ENCODE measurements at places on chromosomes 5 and 9.

DNA sequence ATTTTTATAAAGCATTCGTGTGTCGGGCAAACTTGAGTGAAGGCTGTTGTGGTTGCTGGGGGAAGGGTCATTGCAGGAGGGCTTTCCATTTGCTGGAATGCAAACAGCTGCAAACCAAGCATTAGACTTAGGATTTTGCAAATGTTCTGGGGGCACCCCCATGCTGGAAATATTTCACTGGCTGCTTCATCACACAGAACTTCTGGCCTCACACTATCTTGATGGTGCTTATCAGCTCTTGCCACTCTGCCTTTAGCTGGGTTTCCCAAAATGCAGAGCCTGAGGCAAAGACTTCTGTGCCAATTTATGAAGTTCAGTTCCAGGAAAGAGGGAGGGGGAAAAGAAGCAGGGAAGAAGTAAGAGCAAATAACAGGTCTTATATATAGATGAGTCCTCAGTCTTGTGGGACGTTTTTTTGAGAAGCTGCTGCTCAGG, 8.6 kb upstream of the COL15A1 start:
- DNase-seq, result no peak

DNA sequence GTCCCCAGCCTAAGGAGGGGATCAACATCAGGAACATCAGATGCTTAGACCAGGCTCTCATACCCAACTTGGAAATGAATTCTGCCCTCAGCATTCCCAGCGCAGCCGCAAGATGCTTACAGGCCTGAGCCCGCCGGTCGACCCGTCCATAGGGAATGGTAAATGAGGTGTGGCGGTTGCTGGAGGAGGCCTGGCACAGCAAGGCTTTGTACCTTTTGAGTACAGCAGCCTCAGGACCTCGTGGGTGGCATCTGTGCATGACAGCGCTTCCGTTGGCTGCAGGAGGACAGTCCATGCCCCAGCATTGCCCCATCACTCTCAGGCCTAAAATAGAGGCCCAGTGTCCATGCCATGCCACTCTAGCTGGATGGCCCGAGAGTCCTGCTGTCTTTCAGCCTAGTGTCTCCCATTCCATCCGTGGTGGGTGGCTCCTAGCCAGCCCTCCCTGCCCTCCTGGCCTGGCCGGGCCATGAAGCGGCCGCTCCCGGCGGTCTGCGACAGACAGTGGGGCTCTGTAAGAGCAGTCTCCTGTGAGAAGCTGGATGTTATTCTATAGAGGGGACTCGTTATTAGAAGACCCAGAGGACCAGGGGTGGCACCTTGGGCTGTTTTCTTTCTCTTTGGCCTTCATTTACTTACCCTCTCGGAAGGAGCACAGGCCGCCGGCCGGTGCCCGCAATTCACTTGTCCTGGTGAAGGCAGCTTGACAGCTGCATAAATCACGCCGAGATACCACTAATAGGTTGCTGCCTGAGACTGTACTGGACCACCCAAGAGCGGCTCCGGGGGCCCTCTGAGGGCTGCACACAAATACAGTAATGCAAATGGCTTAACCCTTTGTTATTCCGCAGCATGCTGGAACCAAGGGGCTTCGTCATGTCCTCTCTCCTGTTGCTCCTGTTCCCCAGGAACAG, 223.5 kb upstream of the TUT7 start:
- DNase-seq, result no peak

DNA sequence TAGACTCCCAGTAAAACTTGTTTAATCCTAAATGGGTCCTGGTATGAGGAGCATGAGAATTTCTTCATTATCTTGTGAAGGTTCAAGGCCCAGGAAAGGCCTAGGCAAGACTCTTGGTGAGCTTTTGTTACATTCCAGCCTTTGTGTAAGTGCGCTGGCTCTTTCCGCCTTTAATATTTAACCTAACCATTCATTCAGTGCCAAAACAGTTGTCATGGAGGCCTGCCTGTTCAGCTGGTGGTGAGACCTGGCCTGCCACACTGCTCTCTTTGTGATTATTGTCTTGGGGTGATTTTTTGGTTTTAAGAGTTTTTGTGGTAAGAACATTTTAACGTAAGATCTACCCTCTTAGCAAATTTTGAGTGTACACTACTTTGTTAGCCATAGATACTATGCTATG, 127.5 kb upstream of the WWC1 start:
- no peak for DNase-seq

DNA sequence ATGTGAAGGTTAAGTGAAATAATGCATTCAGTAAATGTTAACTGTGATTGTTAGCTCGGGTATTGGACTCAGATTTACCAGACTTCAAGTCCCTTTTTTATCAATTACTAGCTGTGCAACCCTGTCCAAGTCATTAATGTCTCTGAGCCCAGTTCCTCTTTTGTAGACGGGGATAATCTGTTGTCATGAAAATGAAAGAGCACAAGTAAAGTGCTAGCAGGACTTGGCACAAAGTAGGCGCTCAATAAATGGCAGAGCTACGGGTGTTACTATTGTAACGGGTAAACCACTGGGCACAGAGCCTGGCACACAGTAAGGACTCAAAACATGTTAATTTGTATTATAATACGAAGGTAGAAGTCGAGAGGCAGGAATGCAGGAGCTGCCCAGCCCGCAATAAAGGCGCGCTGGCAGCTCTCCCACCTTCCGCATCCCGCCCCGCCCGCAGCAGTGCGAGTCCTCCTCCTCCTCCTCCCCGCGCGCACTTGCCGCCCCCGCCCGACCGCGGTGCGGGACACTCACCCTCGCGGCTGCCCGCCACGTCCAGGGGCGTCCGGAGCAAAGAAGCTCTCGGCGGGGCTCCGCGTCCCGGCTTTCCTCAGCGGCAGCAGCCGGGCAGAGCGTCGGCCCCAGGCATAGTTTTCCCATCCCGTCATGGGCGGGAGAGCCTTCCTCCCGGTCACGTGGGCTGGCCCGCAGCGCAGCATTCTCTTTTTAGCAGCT, at the start of gene C1QTNF2:
TSS of gene C1QTNF2 (minus strand) at position 637 of the 723 bp plus-strand sequence. CDS start 15,615 bp downstream, outside the sequence.
- peak; percentile 20 for DNase-seq

- no peak for DNase-seq
Observed at GRCh38 chr5:108078345-108078744, 303.6 kb downstream of the FBXL17 start.

GRCh38 chr5:17196697-17197096, 20.7 kb upstream of the BASP1 start:
- no peak for DNase-seq

DNA sequence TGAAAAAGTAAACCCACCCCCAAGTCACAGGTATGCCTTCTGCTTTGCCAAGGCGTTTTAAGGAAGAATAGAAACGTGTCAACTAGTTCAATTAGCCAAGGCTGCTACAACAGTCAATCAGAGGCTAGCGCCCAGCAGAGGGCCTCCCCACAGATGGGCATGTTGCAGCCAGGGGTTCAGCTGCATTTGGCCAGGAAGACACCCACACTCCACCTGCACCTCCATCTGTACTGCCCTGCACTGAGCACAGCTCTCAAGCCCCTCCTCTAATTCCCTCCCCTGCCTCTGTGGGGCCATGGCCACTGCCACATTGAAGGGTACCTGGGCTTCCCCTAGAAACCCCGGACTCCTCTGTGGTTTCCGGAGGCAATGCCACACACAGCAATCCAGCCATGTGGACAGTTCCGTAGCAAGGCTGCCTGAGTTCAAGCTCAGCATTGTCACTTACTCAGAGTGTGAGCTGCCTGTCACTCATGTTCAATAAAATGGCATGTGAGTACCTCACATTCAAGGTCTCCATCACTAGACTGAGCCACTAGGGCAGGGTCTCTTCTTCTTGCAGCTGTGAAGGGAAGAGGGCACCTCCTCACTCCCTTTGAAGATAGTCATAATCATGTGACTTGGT, 248.4 kb downstream of the IRX2 start:
- no peak for DNase-seq

GRCh38 chr5:169251333-169252084, 49.4 kb downstream of the SLIT3 start:
- DNase-seq, result no peak

DNA sequence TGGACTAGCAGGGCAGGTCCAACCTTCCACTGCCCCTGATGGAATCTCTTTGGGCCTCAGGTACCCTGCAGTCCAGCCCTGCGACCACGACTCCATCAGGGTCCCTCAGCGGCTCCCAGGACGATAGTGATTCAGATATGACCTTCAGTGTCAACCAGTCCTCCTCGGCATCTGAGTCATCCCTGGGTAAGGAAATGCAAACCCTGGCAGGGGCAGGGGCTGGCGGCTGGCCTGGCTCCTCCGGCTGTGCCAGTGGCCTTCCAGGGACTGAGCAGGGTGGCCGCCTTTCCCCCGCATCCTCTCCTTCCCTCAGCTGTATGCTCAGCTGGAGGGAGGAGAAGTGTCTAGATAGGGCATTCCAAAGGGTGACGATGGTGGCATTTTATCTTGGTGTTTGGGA, 45.0 kb downstream of the NEURL1B start:
- no peak for DNase-seq

GRCh38 chr5:40906351-40906751, 2.9 kb upstream of the C7 start:
- DNase-seq, result no peak

DNA sequence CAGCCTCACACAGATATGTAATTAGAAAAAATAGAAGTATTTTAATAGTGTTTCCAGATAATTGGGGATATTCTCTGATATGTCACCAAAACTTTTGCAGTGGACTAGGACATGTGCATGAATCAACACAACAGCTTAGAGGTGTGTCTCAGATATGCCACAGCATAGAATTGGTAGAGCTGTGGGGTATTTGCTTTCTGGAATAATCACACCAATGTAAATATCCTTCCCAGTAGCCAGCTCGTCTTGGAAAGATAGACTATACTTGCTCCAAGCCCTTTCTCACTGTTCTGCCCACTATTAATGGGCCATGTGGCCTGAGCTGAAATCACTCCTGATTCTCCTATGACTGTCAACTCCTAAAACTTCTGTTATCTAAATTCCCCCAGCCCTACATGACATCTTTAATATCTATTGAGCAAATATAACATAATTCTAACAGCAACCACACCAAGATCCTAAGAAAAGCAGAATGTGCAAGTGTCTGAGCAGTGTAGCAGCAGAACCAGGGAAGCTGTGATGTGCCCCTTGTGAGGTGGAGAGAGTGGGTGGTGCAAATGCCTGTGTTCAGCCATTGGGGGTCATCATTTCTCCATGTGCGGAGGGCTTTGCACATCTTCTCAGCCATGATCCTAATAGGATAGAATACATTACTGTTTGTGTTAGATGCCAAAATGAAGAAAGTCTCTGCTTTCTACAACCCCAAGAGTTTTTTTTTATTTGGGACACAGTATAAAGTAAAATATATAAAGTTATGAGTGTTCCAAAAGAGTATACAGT, 65.0 kb downstream of the MELK start:
- DNase-seq, result no peak

- no peak for DNase-seq
Observed at GRCh38 chr5:60883229-60883628, 39.2 kb upstream of the ELOVL7 start.

- no peak for DNase-seq
Observed at GRCh38 chr5:174083056-174083827, 37.7 kb downstream of the NSG2 start.

DNA sequence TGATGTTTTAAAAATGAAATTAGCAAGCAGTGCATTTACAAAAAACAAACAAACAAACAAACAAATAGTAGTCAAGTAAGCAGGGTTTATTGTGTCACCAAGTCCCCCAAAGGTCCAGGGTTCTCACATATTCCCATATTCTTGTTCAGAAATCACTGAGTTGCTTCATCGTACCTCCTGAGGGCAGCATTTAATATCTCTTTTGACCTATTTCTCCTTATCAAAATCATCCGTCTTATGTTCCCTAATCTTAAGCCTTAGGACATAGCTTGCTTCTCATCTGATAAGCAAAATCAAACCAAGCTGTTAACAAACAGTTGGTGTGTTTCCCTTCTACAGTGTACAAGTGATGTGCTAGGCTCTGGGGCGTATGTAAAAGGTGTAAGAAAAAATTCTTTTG, 109.5 kb upstream of the MAN2A1 start:
- peak; percentile 7 for DNase-seq

GRCh38 chr9:125867751-125868415, 120.7 kb downstream of the PBX3 start:
- no peak for DNase-seq

DNA sequence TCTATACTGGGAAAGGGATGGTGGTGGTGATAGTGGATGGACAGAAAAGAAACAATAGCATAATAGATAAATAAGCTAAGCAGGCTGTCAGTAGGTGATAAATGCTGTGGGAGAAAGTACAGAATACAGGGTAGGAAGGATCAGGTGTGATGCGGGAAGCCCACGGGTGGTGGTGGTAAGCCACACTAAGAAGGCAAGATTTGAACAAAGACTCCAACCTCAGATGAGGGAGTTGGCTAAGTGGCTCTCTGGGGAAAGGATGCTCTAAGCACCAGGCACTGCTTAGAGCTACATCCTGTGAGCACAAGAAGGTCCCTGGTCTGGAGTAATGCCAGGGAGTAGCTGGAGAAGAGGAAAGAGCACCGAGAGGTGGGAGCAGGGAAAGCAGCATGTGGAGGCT, 151.6 kb upstream of the KLF9 start:
- no peak for DNase-seq

- DNase-seq, result no peak
Observed at GRCh38 chr5:31579558-31579957, 47.5 kb downstream of the C5orf22 start.

DNA sequence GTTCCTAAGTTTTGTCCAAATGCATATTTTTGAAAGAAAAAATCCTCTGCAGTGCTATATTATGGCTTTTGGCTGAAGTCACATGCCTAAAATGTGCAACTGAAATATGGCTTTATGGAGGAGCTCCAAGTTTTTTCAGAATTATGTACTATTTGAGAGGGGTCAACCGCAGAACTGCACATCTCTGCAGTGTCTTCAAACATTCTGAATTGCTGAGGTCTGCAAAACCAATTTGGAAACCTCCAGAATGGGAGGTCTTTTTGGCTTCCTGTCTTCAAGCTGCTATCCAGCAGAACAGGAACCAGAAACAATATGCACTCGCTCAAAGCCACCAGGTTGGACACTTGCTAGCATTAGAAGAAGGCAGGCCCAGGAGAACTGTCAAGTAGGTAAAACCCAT, 376.0 kb upstream of the PAPPA start:
- DNase-seq, result no peak

GRCh38 chr5:40483316-40483715, 196.4 kb upstream of the PTGER4 start:
- no peak for DNase-seq

GRCh38 chr5:93305984-93306383, 275.0 kb downstream of the NR2F1-AS1 start:
- no peak for DNase-seq

- DNase-seq, result no peak
Observed at GRCh38 chr9:82682431-82682830, 380.5 kb downstream of the RASEF start.

- peak; percentile 63 for DNase-seq
Observed at GRCh38 chr5:83472508-83473345, 1.2 kb downstream of the VCAN start.

DNA sequence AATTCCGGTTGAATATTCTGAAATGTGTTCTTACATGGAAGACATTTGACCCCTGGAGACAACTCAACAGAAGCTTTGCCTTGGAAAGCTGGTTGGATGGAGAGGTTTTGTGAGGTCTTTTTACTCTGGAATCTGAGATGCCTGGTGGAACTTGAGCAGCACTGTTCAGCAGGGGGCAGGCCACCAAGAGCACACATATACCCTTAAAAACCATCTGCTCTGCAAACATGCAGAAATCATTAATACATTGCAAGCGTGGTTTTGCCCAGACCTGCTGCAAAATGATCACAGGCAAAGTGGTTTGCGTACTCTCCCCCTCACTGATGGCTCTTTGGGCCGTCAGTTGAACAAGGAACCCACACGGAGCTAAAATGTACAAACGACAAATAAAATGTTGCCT, 32.8 kb upstream of the DAP start:
- no peak for DNase-seq

- DNase-seq, result no peak
Observed at GRCh38 chr9:93005876-93006275, 52.6 kb upstream of the SUSD3 start.

GRCh38 chr9:114289571-114290481, 33.1 kb upstream of the ORM1 start:
- no peak for DNase-seq

All from suppressor macrophage (primary cell).